Brain pericyte (primary cell): ENCODE measurements at places on chromosomes 11 and 22.

GRCh38 chr22:41288245-41288946 lies 2.4 kb upstream of the RANGAP1 start:
- no peak for DNase-seq

DNA sequence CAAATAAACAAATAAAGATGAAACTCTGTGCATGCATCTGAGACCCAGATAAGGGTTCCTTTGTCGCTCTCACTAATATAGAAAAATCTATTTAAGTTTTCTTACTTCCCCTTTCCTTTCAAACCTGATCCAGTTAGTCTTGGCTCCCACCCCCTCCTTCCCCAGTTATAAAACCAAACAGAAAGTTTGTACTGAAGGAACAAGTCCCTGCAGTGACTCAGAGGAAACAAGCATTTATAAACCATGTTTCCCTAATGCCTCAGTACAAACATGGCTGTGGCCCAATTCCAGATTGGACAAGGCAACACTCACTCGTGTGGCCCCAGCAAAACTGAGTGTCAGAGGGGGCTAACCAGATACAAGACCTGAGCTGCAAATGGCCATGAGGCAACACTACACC lies 65.5 kb upstream of the ARHGAP20 start:
- no peak for DNase-seq

DNA sequence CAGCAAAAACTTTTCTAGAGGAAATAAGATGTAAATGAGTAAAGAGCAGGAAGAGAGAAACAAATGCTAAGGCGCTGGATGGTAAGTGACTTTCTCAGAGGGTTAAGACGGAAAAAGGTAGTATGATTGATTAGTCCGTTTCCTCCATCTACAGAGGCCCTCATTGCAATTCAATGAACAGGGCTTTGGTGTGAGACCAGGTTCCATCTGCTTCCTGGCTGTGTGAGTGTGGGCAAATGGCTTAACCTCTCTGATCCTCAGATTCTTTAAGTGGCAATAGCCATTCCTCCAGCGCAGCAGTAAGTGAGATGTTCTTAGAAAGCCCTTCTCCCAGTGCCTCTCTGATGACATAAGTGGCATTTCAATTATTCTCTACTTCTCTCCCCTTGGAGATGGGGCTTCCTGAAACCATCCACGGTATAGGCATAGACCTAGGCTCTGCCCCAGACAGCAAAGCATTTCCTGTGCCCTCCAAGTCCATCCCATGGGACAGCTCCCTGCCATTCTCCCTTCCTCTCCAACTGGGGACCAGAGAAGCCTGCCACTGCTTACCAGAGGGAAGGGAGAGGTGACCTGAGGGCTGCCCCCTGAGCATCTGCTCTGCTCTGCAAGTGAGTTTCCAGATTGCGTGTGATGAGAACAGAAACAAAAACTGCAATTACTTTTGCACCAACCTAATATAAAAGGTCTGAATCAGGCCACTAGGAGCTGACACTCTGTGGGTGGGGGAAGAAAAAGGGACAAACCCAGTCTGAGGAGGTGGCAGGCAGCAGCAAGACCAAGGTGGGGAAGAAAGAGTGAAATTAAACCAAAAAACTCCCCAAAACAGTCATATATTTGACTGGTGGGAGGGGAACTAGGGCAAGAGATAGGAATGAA lies 12.7 kb upstream of the CD44 start:
- DNase-seq = no peak

- no peak for DNase-seq
Measured at GRCh38 chr11:18669711-18670110, 28.9 kb upstream of the TMEM86A start.

- no peak for DNase-seq
Measured at GRCh38 chr11:67698247-67698646, 23.8 kb upstream of the ALDH3B2 start.

DNA sequence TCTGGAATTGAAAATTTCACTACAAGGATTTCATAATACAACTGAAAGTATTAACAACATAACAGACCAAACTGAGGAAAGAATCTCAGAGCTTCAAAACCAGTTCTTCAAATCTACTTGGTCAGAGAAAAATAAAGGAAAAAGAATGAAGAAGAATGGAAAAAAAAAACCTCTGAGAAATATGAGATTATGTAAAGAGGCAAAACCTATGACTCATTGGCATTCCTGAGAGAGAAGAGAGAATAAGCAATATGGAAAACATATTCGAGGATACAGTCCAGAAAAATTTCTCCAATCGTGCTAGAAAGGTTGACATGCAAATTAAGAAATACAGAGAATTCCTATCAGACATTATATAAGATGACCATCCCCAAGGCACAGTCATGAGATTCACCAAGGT lies 23.4 kb upstream of the GPR83 start:
- DNase-seq = no peak

GRCh38 chr11:61361237-61361740 lies 393 bp downstream of the CYB561A3 start:
- no peak for DNase-seq

- no peak for DNase-seq
Measured at GRCh38 chr11:29095821-29096220, 921.0 kb downstream of the KCNA4 start.

- no peak for DNase-seq
Measured at GRCh38 chr11:104531075-104531474, 367.1 kb upstream of the PDGFD start.

- no peak for DNase-seq
Measured at GRCh38 chr11:123241874-123242543, 47.0 kb upstream of the CLMP start.

- no peak for DNase-seq
Measured at GRCh38 chr22:49586873-49587272, 240.8 kb downstream of the BRD1 start.

- no peak for DNase-seq
Measured at GRCh38 chr22:19059481-19060278, 62.5 kb downstream of the DGCR2 start.

- DNase-seq = no peak
Measured at GRCh38 chr11:117584056-117584830, 212.8 kb downstream of the DSCAML1 start.

DNA sequence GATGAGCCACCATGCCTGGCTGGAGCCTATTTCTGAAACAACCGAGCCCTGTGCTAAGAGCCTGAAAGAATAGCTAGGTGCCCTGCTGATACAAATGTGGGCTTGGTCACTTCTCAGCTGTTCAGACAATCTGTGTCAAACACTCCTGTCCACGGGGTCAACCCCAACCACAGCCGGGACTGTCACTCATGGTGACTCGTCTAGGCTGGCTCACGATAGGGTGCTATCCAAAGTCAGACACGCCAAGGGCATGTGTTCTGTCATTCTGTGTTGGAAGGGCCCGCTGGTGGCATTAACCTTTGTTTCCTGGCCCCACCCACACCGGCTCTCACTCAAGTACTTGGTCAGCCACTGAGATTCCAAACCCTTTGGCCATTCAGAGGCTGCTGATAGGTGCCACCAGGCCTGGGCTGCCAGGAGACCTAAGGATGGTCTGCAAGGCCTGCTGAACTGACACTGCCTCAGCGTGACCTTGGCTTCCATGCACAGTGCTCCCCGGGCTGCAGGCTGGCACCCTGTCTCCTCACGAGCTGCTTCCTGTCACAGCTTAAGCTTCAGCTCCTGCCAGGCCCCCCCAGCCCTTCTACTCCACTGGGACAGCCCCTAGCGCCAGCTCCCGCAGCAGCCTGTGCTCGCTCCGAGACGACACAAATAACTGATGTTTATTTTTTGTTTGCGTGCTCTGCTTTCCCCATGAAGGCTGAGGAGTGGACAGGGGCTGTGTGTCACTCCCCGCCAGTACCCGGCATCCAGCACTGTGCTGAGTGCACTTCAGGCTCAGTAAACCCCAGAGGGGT lies 14.2 kb upstream of the CDC42BPG start:
- DNase-seq = no peak

- DNase-seq = no peak
Measured at GRCh38 chr11:124760205-124760652, 1.9 kb downstream of the ESAM start.

DNA sequence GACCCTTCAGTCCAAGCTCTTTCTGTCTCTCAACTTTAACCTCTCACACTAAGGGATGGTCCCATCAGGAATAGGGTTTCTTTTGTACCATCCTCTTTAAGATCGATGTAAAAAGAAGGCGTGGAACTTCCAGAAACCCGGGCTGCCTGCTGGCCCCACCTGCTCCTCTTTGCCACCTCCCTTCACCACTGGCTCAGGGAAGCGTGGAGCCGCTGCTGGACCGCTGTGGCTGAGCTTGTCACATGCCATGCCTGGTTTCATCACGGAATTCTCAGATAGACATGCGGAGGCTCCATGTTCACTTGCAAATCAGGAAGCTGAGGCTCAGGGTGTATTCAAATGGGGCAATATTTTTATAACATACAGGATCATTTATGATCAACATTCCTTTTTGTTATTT lies 399.7 kb downstream of the BRD1 start:
- DNase-seq = no peak

- no peak for DNase-seq
Measured at GRCh38 chr11:88414981-88415413, 77.5 kb upstream of the CTSC start.

DNA sequence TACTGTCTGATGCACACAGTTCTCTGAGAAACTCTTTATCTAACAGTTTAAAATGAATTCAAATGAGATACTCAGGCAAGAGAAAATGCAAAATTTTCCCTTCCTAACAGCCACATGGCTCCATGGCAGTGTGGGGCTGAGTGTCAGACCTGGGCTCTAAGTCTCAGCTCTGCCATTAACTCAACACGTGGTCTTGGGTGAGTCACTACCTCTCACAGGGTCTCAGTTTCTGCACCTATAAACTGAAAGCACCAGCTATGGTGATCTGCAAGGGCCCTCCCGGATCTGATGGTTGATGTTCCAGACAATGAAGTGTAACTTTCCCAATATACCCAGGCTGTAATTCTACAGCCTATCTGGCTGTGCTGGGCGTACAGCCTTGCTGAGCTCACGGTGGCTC lies 70.5 kb downstream of the KCNC1 start:
- no peak for DNase-seq

- DNase-seq = no peak
Measured at GRCh38 chr11:125132596-125132995, 21.2 kb upstream of the TMEM218 start.

GRCh38 chr11:72010529-72011233 lies 12.0 kb downstream of the IL18BP start:
- DNase-seq = no peak

DNA sequence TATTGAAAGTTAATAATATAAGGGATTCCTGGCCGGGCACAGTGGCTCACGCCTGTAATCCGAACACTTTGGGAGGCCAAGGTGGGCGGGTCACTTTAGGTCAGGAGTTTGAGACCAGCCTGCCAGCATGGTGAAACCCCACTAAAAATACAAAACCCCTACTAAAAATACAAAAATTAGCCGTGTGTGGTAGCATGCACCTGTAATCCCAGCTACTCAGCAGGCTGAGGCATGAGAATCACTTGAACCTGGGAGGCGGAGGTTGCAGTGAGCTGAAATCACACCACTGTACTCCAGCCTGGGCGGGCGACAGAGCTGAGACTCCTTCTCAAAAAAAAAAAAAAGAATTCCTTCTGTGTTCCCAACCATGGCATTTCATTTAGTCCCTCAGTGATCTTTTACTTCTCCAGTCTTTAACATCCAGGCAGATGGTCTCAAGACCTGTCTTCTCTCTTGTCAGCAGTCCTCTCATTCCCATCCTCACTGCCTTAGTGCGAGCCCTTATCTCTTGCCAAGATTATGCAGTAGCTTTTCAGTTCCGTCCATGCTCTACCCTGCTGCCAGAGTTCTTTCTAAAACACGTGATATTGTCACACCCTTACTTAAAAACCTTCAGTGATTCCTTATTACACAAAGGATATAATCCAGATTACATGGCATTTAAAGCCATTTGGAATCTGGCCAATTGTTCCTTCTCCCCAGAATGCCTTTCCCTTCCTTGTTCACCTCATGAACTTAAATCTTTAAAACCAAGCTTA lies 17.9 kb downstream of the RTN3 start:
- DNase-seq = no peak

GRCh38 chr11:16080688-16081381 lies 275.5 kb downstream of the SOX6 start:
- no peak for DNase-seq

- no peak for DNase-seq
Measured at GRCh38 chr22:20993304-20994127, 8.4 kb downstream of the THAP7 start.

GRCh38 chr22:47192651-47193437 lies 430.4 kb downstream of the TBC1D22A start:
- no peak for DNase-seq

DNA sequence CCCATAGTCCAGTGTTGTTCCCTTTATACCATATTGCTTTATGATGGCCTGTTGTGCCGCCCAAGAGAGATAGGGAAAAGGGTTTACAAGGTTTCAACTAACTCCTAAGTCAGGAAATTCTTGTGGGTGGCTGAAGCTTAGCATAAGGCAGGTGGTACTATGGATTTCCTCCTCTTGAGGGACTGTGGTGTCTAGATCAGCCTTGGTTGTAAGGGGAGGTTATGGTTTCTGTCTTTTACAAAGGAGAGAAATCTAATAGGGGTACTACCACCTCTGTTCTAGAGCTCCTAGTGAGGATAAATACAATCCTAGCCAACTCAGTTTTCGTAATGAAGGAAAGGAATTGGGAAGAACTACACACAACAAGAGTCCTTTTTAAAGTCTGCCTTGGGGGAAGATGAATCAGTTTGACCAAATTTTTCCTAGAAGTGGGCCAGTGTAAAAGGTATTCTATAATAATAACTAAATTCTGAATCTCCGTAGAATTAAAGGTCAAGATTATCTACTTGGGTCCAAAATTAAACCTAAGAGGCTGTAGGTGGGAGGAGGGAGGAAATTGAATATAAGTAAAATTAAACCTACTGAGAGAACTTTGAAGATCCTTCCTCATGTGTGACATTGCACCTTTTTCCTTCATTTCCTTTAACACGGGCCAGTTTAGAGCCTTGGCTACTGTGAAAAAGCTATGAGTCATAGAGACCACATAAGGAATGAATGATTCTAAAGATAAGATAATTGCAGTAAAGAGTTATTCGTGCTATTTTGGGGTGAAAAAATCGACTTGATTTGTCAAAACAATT lies 17.2 kb downstream of the DLAT start:
- DNase-seq = no peak

DNA sequence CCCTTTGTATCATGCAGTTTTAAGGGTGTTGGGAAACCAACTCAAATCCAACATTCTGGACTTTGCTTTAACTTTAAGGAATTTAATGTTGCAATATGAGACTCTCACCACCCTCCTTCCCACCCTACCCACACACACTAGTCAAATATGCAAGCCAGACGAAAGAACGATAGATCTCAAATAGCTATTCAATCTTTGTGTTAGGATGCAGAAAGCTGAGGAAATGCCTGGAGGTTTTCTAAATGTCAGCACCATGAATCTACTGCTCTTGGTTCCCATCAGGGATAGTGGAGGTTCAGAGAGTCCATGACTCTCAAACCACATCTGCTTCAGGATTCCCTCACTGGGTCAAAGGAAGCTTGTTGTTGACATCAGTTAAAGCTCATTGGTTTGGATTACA lies 33.7 kb downstream of the EXPH5 start:
- DNase-seq = no peak

- no peak for DNase-seq
Measured at GRCh38 chr22:47315862-47316419, 553.5 kb downstream of the TBC1D22A start.

DNA sequence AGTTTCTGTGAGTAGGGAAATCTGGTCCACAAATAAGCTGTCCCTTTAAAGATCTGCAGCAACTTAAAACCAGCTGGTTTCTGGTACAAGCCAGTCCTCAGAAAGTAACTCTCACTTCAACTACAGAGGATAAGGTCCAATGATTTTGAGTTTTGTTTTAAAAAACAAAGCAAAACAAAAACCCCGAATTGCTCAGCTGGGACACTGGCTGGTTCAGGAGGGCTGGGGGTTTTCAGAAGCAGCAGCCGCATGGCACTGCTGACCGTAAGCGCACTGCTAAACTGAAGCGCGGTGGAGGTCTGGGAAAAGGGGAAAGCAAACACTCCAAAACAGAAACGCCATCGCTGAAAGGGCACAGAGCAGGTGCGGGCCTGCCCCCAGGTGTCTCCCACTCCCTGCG lies 59.7 kb downstream of the MICAL3 start:
- no peak for DNase-seq
